Left ventricle myocardium superior (tissue), 1 donor: ENCODE measurements at places on chromosomes 13 and 19. TPM values are rescaled to one million over a fixed set of nuclear protein-coding genes. Genes with fewer than 3 reads are reported as not detected.

- no peak for DNase-seq
Observed at GRCh38 chr13:39952249-39953233, 297.1 kb downstream of the COG6 start.

DNA sequence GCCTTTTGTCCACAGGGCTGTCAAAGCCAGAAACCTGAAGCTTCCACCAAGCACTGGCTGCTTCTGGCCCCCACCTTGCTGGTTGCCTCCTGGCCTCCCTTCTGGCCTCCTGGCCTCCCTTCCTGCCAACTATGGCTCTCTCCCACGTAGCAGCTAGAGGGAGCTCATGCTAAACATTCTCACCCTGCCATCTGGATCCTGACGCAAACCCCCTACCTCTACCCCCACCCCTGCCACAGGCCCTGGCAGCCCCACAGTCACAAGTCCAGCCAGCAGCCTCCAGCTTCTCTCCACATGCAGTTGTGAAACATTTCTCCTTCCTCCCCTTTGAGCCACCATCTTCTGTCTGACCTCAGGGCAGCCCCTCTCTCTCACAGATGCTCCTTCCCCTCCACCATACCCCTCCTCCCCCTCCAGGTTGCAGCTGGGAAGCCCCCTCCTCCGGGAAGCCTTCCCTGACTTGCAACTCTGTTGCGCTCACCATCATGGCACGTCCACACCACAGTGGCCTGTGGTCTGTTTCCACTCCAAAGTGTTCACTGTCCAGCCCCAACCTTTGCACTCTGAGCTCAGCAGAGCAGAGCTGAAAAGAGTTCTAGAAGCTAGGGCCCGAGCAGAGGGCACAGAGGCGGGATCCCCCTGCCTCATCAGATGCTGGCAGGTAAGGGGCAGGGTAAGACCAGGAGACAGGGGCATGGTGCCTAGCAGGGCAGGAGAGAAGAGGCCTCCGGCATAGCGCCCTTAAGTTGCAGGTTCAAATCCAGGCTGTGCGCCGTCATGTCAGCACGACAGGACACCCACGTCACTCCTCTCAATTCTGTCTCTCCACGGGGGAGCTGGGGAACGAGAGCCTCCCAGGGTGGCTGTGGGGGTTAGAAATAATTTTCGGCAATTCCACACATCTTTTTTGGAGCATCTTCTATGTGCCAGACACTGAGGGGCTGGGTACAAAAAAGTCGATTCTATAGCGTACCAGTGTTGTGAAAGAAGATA lies 7.3 kb downstream of the ADGRL1 start:
- DNase-seq: no peak

GRCh38 chr13:52899206-52899605 lies 50.8 kb upstream of the PCDH8 start:
- DNase-seq: no peak

DNA sequence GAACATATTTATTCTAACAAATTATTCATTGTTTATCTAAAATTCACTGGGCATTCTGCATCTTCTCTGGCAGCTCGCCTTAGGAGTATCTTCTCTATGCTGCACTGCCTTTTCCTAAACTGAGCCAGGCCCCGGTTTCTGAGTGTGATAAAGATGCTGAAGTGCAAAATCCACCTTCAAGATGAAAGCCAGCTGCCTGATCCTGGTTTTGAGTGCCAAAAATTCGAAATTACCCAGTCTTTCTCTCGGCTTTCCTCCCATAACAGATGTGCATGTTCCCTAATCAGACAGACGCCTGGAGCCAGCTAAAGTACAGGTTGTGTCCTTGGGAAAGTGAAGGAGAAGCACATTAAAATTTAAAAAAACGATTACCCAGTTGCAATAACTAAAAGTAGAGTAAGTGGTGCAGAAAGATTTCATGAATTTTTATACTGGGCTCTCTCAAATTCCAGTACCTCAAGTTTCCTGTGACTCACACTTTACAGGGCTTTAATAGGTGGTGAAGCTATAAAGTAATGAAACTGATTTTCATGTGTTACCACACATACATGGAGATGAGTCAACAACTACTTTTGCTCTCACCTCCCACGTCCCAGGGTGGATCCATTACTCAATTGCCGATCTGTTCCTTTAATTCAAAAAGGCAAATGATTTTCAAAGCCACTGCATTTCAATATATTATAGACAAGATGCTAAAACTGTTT lies 65.0 kb upstream of the GTF2F2 start:
- DNase-seq: no peak

DNA sequence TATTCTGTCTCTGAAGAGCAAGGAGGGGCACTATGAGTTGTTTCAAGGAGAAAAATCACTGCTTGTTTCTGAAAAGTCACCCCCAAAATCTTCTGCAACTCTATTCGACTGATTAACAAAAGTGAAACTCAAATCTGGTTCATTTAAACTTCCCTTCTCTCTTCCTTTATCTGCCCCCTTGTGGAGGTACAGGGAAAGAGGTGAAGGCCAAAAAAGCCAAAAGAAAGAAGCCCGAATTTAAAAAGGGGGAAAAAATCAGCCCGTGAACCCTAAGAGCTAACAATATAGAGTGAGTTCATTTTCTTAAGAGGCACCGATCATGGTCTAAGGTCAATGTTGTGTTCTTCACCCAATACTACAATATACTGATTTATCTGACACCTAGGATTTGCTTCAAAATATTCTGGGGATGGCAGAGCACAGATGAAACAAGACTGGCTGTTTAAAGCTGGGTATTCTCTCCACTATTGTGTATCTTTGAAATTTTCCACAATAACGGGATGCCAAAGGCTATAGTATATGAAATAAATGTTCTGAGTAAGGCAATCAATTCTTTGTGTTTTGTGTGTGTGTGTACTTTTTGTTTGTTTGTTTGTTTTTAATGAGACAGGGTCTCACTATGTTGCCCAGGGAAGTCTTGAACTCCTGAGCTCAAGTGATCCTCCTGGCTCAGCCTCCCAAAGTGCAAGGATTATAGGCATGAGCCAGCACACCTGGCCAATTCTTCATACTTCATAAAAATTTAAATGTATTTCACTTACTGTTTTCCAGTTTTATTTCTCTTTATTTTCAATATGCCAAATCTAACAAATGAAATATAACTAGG lies 55.0 kb upstream of the EEF1AKMT1 start:
- DNase-seq: no peak

- DNase-seq: no peak
Observed at GRCh38 chr13:51034906-51035305, 76.2 kb downstream of the C13orf42 start.

DNA sequence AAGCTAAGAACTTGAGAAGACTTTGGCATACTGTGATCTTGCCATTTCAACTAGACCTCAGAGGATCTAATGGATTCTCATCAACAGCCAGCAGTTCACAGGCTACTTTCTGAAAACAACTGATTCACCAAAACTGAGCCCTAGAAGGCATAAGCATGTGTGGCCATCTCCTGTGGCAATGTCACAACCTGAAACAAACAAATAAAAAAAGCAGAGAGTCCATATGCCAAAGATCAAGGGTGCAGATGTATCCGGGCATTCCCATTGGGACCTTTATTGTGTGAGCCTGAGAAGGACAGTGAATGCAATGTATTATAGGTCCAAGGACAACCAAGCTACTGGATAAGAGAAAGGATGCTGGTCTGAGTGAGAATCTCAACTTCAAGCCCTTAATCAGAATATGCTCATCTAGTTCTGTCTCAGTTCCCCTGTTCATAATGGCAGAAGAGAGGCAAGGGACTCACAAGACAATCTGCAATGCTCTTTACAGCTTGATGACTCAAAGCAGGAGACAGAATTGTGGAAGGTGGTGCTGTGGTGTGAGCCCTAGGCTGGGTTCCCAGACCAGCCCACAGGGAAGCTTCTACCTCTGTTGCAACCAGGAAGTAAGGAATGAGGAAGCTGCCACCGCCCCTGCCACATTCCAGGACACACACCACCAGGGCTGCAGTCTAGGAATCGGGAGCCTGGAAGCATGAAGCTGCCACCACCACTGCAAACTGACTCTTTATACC lies 133.7 kb downstream of the RAP2A start:
- no peak for DNase-seq

DNA sequence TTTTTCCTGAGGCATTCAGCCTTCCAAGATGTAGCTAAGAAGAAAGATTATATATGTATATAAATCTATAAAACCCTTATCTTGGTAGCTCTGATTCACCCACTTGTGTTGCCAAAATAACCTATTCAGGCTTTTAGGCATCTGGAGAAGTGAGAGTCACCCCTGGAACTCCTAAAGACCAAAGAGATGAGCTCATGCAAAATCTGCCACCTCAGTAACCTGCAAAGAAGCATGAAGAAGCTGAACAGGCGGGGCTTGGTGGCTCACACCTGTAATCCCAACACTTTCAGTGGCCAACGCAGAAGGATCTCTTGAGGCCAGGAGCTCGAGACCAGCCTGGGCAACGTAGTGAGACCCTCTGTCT lies 393.7 kb downstream of the FOXO1 start:
- no peak for DNase-seq

GRCh38 chr13:46183018-46183946 lies 1.3 kb upstream of the LCP1 start:
- DNase-seq: no peak

GRCh38 chr19:48483301-48483700 lies 14.1 kb downstream of the CYTH2 start:
- no peak for DNase-seq

DNA sequence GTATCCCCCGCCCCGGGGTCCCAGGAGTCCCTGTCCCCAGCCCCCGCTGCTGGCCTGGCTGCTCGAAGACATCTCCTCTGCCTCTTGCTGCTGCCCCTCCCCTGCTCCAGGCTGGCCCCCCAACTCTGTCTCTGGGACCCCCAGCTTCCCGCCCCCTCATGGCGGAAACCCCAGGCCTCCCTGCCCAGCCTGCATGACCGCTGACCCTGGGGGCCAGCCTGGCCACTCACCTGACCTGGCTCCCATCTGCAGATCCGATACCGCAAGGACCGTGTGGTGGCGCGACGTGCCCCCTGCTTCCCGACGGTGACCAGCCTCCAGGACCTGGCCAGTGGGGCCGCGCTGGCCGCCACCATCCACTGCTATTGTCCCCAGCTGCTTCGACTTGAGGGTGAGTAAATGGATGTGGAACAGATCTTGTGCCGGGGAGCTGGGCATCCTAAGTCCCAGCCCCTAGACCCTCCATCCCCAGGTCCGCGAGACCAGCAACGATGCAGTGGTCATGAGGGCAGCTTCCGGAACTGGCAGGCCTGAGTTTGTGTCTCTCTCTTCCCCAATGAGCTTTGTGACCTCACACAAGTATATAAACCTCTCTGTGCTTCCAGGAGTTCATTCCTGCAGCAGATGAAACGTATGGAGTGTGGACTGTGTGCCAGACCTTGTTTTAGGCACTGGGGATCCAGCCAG lies 12.4 kb downstream of the CAMSAP3 start:
- DNase-seq: no peak

DNA sequence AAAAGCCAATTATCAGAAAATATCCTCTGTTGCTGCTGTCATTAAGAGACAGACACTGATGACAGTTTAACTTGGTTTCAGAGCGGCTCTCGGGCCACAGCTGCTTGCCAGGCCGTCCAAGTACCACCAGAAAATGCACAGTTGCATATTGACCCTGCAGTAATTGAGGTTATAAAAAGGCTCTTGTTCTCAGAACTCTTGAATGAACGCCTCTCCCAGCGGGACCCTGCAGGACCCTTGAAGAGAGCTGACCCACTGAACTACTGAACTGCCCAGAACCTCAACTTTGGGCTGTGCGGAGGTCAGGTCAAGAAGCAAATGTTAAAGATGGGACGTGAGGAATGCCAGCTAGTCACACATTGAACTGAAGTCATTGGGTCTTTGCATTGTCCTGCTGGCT lies 1559.0 kb upstream of the SLC10A2 start:
- no peak for DNase-seq

DNA sequence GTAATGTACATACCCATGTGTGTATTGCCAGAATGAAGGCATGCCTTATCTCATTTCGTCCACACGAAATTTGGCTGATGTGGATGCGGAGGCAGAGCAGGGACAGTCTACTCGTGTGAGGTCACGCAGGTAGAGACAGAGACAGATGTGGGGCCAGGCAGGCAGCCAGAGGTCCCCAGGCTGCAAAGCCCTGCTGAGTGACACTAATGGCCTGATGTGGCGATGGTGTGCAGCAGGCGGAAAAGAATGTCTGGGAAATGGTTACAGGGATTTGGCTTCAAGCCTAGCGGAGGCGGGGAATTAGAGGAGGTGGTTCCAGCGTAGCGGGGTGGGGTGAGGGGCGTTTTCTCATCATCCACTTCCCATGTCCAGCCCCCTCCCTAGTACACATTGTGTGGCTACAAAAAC lies 4.2 kb upstream of the IZUMO2 start:
- DNase-seq: no peak

GRCh38 chr13:95643571-95643935 lies 953 bp downstream of the DZIP1 start:
- no peak for DNase-seq

- DNase-seq: no peak
Observed at GRCh38 chr13:66859078-66859477, 371.1 kb downstream of the PCDH9 start.

DNA sequence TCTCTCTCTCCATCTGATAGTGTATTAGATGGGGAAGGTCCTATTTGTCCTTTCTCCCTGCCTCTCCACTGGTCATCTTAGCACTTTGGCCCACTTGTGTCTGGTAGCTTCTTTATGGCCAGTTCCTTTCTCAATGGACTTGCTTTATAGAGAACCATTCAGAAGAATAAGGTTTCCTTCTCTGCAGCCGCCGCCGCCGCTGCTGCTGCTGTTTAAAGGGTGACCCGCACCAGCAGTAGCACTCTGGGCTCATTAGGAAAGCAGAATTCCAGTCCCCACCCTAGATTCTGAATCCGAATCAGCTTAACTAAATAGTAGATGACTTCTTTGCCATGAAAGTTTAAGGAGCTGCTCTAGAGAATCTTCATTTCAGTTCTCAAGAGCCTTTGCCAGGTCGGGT lies 490.2 kb downstream of the FOXO1 start:
- no peak for DNase-seq

DNA sequence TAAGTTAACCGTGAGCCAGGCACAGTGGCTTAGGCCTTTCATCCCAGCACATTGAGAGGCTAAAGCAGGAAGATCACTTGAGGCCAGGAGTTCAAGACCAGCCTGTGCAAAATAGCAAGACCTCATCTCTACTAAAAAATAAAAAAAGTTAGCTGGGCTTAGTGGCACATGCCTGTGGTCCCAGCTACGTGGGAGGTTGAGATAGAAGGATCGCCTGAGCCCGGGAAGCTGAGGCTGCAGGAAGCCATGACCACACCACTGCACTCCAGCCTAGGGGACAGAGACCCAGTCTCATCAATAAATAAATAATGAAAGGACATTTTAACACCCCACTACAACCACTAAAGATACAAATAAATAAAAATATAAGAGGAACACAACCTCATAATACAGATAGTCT lies 21.6 kb downstream of the LSM14A start:
- no peak for DNase-seq

Gene NLRP7
- not detected for total RNA-seq

Gene GPR12
- 0.15 TPM for total RNA-seq

Gene TEX26
- total RNA-seq: not detected

Gene TNPO2
- 36.0 TPM for total RNA-seq

Gene KLHL26
- total RNA-seq: 5.8 TPM

Gene AP1M2
- total RNA-seq: not detected

Gene ZNF507
- 16.1 TPM for total RNA-seq

Gene ZNF302
- 40.2 TPM for total RNA-seq

Gene IGLON5
- total RNA-seq: not detected

Gene ZNF549
- 4.1 TPM for total RNA-seq
